8988T (cell line): ENCODE measurements at places on chromosomes 12 and 14.

DNA sequence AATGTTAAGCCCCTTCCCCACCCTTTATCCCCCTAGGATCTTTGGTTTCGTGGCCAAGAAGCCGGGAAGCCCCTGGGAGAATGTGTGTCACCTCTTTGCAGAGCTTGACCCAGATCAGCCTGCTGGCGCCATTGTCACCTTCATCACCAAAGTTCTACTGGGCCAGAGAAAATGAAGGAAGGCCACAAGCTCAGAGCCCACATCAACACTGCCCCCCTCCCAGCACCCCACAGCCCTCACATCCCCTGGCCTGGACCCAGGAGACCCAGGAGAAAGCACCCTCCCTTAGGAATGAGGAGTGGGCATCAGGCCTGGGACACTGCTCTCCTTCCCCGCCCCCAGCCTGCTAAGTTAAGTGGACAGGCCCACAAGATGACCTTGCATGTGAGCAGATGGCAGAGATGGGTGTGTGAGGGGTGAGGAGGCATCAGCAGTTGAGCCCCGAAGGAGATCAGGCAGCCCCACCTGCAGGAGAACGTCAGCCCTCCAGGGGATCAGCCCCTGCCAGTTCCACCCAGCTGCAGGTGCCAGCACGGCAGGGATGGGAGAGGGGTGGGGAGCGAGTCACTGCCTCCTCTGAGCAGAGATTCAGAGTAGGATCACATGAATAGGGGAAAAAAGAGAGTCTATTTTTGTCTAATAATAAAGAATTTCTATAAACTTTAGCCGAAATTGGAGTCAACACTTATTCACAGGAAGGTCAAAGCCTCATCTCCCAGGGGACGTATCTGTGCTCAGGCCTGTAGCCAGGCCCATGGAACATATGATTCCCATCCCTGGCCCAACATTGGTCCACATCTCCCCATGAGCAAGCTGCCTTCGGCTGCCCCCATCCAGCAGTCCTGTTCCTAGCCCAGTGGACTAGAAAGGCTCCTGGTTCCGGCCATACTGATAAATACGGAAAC, 14.1 kb downstream of the TNS2 start:
- no peak for DNase-seq

GRCh38 chr12:67151886-67152285, 117.3 kb upstream of the CAND1 start:
- no peak for DNase-seq

DNA sequence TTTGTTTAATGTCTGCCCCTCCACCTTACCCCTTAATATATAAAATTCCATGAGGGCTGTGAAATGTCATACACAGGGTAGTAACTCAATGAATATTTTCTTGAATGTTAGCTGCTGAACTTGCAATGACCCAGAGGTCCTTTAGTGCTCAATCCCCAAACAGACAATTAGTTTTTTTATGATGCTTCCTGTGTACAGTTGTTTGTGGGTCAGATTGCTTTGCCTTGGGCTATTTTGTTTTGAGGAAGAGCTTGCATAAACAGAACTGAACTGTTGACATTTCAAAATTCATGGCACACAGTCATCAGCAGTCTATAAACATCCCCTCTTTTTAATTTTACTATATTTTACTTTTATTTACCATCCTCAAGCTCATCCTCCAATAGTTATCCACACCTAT, 820.5 kb upstream of the SEL1L start:
- DNase-seq = no peak

GRCh38 chr12:107510211-107510610, 175.4 kb upstream of the PWP1 start:
- DNase-seq = no peak

DNA sequence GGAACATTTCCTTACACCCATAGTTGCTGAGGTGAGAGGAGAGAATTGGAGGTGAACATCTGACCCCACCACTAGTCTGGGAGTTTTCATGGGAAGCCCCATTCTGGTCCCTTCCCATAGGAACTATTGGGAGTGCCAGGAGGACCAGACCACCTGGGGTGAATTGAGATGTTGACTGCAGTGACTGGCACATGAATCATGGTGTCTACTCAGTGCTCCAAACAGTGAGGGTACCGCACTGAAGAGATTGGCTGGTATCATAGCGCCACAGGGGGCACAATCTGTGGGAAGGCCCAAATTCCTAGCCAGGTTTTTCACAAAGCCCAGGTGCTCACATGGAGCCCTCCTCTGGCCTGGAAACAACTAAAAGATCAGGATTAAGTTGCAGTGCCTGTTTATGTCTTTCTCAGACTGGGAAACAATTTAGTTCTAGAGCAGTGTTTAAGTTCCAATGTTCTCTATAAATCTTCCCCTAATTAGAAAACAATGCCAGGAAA, 3.7 kb upstream of the RNASE9 start:
- no peak for DNase-seq

DNA sequence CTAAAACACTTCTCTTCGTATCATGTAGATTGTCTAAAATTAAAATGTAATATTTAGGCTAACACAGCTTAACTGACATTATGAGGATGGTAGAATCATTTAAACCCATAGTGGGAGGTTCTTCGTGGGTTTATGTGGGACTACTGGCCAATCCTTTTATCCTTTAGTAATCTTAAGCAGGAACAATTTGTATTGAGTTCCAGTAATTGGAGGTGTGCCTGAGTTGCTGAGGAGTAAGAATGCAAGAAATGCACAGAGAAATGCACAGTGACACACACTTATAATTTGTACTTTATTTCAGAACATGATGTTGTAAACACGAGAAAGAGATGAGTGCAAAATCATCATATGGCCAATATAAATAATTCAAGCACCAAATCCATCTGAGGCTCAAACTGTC, 22.3 kb downstream of the OTOGL start:
- no peak for DNase-seq

DNA sequence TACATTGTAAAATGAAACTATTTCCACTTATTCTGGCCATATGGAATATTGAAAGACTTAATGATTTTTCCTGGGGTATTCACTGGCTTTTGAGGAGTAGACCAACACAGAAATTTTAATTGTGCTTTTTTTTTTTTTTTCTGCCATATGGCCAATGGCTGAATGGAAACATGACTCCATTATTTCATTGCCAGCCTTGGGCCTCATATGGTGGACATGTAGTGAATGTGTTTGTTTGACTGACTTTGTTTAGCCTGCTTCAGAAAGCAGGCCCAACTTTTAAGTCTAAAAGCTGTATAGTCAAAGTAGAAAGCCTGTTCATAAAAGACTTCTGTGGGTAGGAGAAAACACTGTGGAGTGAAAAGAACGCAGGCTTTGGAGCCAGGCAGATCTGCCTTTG, 2.4 kb downstream of the GNG2 start:
- no peak for DNase-seq

DNA sequence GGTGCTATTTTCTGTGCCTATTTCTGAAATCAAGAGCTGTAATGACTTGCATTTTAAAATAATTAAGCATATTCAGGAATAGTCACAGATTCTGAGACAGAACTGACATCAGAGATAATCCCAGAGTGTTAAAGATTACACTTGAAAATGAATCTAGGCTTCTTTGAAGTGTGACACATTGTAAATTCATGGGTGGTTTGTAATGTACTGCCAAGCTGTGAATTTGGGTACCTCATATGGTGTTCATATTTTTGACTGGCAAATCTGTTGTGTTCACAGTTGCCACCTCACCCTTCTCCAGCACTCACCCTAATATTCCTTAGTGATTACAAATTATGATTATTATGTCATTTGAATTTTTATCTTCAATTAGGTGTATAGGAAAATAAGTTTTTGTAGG, 78.5 kb upstream of the CSRP2 start:
- no peak for DNase-seq

- no peak for DNase-seq
Measured at GRCh38 chr14:59595071-59595470, 18.5 kb upstream of the CCDC175 start.

GRCh38 chr14:68979021-68979721, at the start of gene ACTN1:
Gene ACTN1 (minus strand): TSS chr14:68979302. CDS start chr14:68979056, 246 bp downstream.
- DNase-seq = peak; percentile 92

DNA sequence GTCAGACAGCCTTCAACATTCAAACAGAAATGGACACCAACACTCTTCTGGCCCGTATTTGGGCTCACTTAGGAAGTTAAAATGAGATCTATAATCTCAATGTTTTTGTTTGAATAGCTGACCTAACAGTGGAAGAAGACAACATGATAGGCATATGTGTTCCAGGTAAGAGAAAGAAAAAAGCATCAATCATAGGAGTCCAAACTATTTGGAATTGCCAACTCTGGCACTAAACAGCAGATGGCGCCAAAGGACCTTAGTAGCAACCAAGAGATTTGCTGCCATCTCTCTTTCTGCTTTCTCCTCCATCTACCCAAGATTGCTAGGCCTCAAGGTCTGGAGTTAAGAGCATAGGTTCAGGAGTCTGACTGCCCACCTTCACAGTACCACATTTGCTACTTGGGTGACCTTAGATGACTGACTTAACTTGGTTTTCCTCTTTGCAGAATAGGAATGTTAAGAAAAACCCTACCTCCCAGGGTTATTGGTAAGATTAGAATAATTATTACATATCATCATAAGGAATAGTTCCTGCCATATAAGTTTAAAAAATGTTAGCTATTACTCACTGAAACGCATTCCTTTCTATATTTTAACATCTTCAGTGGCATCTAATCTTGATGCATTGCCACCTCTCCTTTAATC, 30.2 kb downstream of the PEX5 start:
- DNase-seq = no peak

- DNase-seq = no peak
Measured at GRCh38 chr12:52631264-52631663, 12.9 kb upstream of the KRT73 start.

GRCh38 chr12:76091246-76091754, 6.8 kb upstream of the NAP1L1 start:
- no peak for DNase-seq

GRCh38 chr12:15679151-15679550, 110.0 kb downstream of the EPS8 start:
- no peak for DNase-seq

DNA sequence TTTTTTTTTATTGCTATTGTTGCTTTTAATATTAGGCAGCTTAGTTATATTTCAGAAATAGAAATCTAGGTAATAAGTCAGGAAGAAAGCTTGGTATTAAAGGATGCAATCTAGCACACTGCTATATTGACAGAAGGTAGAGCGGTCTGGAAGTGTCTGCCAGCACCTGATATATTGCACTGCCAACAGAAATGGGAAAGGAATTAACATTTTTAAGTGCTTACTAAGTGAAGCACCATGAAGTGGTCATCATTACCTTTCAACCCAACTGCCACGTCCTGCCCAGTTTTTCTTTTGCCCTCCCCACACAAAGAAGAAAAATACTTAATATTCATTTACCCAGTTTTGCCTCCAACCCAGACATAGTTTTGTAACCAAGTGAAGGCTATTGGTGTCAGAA, 163.5 kb downstream of the KITLG start:
- DNase-seq = no peak

DNA sequence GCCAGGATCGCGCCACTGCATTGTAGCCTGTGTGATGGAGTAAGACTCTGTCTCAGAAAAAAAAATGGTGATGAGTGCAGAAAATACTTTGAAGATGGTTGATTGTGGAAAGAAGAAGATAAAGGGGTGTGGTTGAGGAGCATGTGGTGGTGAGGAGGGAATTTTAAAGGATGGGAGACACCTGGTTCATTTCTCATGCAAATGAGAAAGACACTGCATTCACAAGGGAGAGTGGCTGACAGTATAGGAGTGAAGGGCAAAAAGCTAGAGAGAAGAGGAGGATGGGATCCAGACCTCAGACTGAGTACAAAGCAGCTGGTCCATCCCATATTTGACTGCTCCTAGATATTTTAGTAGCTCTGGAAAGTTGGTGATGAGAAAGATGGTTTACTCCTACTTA, 206.0 kb downstream of the SNAPC1 start:
- no peak for DNase-seq

DNA sequence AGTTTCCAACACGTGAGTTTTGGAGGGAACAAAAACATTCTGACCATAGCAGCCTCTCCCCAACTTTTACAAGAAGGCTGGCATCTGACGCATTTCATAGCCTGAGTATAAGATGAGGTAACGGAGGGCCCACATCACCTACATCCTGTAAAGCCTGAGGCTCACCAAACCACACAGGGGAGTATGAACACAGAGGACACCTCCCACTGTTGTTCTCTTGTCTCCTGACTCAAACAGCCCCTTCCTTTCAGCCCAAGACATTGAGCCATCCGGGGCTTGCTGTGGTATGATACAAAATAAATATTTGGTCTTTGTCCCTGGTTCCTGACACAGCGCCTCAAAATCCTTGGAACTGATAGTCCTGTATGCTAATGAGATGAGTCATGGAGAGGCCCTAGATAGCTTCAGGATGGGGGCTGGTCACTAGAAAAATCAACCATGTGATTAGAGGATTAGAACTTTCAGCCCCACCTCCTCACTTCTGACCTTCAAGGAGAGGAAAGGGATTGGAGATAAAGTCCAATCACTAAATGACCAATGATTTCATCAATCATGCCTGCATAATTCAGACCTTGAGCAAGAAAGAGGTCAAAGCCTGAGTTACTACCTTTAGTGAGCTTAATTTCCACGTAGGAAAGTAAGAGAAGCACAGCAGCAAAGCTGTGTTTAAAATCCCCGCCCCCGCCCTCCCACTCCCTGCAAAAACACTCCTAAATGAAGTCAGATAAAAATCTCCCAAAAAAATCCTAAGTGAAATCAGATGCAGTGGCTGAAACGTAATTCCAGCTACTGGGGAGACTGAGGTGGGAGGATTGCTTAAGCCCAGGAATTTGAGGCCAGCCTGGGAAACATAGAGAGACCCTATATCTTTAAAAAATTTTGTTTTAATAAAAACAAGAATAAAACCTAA, 236.4 kb downstream of the PCNX1 start:
- DNase-seq = no peak

DNA sequence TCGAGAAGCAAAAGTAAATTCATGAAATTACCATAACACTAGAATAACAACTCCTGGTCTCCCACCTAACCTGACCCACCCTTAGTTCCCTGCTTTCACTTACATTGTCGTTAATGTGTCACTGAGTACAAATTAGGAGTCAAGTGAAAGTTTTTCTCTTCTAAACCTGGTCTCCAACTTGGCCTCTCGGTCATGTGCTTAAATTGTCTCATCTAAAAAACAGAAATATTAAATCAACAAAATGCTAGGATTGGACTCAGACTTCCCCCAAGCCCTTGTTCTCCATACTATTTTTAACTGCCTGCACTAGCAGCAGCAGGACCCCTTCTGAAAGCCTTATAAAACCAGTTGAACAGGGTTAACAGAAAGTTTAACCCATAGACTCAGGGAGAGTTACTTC, 1.8 kb upstream of the BTG1 start:
- DNase-seq = no peak

- no peak for DNase-seq
Measured at GRCh38 chr12:31853520-31853919, 105.7 kb upstream of the RESF1 start.

GRCh38 chr14:35133542-35134328, 11.4 kb downstream of the PRORP start:
- no peak for DNase-seq

- DNase-seq = no peak
Measured at GRCh38 chr14:104799244-104800014, 1.5 kb upstream of the ZBTB42 start.

DNA sequence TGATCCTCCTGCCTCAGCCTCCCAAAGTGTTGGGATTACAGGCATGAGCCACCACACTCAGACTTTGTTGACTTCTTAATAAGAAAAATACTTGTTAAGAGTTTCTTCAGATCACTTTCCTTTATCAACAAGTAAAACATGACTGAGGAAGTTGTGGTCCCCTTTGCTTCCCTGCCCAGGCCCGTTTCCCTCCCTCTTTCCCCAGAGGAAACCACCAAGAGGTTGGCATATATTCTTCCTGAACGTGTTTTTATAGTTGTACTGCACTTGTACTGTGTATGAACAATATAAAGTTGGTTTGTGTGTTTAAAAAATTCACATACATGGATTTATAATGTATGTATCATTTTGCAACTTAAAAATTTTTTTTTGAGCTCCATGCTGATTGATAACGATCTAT, 28.4 kb downstream of the PTPN11 start:
- no peak for DNase-seq
